Activated T-helper 17 cell treated with anti-CD3 and anti-CD28 coated beads, Interleukin-2, amount 50 U/mL, for 72 hours (primary cell): ENCODE measurements at places on chromosomes 11 and 22. TPM values are rescaled to one million over a fixed set of nuclear protein-coding genes. Genes with fewer than 3 reads are reported as not detected.

GRCh38 chr11:15865212-15865987 is 490.9 kb downstream of the SOX6 start:
- no peak for ATAC-seq

GRCh38 chr22:19700790-19701419 is 13.4 kb upstream of the SEPTIN5 start:
- ATAC-seq = no peak

DNA sequence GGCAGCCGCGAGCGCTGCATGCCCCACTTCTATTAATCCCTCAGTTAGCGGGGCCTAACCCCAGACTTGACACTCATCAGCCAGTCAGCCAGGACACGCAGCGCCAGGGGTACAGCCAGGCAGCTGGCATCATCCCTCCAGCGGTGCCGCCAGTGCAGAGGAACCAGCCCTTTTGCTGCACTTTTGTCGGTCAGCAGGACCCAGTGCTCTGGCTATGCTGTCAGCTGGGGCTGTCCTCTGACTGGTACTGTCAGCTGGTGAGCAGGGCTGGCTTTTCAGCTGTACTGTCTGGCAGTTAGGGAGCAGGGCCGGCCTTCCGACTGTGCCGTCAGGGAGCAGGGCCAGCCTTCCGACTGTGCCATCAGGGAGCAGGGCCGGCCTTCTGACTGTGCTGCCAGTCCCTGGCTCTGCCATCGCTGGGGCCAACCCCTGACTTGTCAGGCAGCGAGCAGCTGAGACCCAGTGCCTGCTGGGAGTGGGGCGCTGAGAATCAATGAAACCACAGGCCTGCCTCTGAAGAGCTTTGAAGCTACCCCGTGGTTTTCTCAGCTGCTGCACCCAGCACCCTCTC is 115.4 kb downstream of the KIAA1671 start:
- peak; percentile 72 for ATAC-seq

Gene OR8D1
- not detected for total RNA-seq

Gene CASP12
- not detected for total RNA-seq

Gene ZC3H12C
- total RNA-seq = 2.9 TPM

Gene INS
- not detected for total RNA-seq

Gene SAA4
- total RNA-seq = not detected

Gene MS4A3
- not detected for total RNA-seq

Gene FAM227A
- 0.45 TPM for total RNA-seq
